Fibroblast of mammary gland (primary cell): ENCODE measurements at places on chromosomes 13 and 19.

- no peak for DNase-seq
These were observed 7.2 kb upstream of the USF2 start for GRCh38 chr19:35261356-35262100.

DNA sequence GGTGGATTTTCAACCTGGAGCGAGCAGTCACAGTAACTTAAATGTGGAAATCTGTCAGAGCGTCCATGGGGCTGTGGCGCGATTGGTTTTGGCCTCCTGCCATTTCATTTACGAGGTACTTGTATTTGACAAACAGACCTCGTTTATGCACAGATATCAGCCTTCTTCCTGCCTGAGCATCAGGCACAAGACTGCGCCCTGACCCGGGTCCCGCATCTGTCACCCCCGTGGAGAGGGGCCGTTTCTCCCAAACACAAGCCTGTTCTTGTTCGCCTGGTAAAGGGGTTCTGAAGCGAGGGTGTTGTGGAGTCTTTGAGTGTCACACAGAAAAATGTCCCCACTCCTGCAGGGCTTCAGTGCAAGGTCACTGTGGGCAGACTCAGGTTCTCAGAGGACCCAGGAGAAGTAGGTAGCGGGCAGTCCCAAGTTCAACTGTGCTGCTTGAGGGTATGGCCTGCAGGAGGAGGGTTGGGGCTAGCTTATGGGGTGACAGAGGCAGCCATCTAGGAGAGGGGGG is 202.3 kb downstream of the URI1 start:
- DNase-seq, result no peak

GRCh38 chr13:100051070-100051469 is 37.8 kb upstream of the PCCA start:
- no peak for DNase-seq

DNA sequence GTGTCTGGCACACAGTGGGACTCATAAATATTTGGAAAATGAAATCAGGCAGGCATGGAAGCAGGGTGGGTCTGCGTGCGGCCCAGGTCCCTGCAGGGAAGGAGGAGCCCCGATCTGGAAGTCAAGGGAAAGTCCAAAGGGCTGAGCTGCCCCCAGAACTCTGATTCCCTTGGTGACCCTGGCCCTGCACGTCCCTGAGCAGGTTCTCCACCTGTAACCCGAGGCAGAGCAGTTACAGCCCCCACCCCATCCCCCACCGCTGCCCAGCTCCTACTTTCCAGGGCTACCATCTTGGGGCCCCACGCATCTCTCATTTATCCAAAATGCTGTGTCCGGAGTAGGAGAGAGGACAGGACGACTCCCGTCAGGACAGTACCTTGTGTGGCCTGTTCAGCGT is 2.1 kb downstream of the PLEKHF1 start:
- no peak for DNase-seq
